ENCODE measurements at places on chromosomes 13 and 19. TPM values are rescaled to one million over a fixed set of nuclear protein-coding genes. Genes with fewer than 3 reads are reported as not detected.
A peak's percentile ranks its signal among the peaks of the same experiment; 100 is the strongest.

GRCh38 chr19:31066385-31066784 lies 282.9 kb downstream of the TSHZ3 start:
- DNase-seq, result no peak

DNA sequence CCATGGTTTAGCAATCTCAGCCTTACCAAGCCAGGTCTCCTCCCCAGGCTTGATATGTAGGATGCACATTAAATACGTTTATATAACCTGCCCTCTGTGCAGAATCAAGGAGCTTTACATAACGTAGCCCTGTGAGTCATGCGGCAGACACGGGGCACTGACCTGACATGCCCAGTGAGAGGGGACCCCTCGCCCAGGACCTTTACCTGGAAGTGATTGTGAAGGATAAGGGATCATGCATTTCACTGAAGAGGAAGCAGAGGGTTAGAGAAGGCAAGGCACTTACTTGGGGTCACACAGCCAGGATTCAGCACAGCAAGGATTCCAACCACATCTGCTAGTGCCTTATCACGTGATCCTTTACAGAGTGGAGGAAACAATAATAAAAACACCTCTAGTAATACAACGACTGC lies 18.9 kb upstream of the FOSB start:
- no peak for DNase-seq

DNA sequence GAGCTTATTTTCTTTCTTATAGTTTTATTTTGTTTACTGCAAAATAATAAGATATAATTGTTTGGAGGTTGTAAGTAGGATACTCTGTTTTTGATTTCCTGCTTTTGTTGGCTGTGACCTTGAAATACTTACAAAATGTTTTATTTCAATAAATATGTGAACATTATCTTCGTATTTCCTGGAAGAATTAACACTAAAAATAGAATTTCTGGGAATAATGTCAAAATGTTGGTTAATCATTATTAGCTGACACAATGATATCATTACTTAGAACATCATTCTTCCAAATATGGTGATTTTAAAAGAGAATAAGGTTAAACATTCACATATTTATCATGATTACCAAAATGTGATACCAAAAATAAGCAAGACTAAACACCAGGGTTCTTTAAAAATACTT lies 1148.6 kb upstream of the PRR20A start:
- no peak for DNase-seq

GRCh38 chr13:41122838-41123237 lies 9.8 kb downstream of the KBTBD6 start:
- DNase-seq, result no peak

DNA sequence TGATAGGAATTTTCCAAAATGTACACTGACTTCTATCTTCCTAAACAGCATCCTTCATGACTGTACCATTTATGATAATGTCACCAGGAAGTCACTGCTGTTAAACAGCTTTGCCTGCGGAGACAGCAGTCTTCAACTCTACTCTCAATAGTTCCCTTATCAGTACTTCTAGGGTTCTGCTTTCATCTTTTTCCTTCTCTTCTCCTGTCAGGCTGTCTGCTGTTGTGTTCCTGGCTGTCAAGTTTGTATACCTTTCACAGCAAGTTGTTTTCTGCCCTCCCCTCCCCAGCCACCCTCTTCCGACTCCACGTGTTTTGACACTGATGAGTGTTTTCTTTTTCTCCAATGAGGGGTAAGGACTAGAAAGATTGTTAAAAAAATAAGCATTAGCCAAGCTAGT lies 2.2 kb downstream of the UPF3A start:
- no peak for DNase-seq

- peak; percentile 7 for DNase-seq
These were observed 8.9 kb upstream of the OR1I1 start for GRCh38 chr19:15072930-15073647.

- DNase-seq, result no peak
These were observed 1.4 kb upstream of the NTF4 start for GRCh38 chr19:49065905-49066512.

- no peak for DNase-seq
These were observed 72.5 kb upstream of the MRI1 start for GRCh38 chr19:13691569-13692435.

GRCh38 chr13:76638181-76638580 lies 248.0 kb downstream of the KCTD12 start:
- DNase-seq, result no peak

DNA sequence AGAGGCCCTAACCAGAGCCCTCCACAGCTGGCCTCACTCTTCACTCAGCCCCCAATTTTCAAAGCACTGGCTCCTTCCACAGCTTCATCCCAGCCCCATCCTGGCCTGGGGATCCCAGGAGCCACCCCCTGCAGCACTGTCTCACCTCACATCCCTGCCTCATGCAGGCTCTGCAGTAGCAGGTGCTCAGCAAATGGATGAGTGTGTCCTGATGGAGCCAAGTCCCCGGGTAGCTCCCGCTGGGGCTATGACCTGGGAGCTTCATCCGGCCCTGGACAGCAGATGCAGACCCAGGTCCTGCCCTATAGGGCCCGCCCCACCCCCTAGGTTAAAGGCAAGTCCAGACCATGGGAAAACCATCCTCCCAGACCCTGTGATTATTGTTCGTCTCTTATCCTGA lies 143.2 kb upstream of the ZNF507 start:
- no peak for DNase-seq

- no peak for DNase-seq
These were observed 6.9 kb downstream of the SYDE1 start for GRCh38 chr19:15114153-15114540.

DNA sequence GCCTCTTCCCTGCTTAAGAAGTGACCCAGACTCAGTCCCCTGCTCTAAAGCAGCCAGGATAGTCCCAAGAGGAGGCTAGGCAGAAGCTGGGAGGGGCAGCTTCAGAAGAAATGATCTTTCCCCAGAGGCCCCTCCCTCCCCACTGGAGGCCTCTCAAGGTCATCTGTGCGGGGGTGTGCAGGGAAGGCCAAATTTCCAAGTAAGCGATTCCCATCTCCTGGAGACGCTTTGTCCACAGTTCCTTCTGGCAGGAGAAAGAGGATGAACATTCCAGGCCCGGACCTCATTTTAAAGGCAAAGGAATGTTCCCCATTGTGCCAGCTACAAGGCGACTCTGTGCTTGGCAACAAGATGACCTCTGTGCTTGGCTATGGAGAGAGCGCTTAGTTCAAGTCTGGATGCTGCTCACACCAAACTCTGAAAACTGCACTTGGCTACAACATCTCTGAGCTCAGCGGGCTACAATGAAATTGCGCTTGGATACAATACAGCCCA lies 23.5 kb downstream of the COL5A3 start:
- DNase-seq, result no peak

DNA sequence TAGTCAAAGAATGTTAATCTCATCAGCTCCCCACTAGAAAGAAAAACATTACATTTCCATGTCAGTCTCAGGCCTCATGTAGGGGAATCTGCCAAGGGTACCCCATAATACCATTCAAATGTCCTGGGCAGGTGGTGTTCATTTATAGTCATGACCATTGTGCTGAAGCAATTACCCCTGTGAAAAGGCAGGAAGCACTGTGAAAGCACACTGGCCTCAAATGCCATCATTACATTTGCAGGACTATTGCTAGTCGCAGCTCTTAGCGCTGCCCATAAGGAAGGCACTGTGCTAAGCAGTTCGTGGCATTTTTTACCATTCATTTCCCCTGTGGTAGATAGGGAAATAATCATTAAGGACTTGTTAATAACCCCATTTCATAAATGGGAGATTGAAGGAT lies 109.0 kb downstream of the LHFPL6 start:
- no peak for DNase-seq

DNA sequence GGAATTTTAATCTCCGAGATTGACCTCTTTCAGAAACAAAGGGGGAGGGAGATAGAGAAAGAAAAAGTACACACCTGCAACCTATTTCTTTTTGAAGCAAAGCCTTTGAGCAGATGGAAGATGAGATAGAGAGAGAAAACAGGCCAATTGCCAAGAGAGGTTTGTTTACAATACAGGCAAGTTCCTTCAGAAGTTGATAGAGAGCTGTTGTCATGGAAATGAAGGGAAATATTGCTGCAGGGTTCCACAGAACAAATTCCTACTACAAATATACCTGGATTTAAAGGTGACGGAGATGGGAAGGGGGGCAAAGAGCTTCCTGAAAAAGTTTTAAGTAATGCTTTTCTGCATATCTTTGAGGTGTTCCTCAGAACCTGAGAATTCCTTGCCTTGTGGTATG lies 388.4 kb downstream of the NDFIP2 start:
- no peak for DNase-seq

- DNase-seq, result no peak
These were observed 20.7 kb downstream of the AKT2 start for GRCh38 chr19:40264314-40265054.

DNA sequence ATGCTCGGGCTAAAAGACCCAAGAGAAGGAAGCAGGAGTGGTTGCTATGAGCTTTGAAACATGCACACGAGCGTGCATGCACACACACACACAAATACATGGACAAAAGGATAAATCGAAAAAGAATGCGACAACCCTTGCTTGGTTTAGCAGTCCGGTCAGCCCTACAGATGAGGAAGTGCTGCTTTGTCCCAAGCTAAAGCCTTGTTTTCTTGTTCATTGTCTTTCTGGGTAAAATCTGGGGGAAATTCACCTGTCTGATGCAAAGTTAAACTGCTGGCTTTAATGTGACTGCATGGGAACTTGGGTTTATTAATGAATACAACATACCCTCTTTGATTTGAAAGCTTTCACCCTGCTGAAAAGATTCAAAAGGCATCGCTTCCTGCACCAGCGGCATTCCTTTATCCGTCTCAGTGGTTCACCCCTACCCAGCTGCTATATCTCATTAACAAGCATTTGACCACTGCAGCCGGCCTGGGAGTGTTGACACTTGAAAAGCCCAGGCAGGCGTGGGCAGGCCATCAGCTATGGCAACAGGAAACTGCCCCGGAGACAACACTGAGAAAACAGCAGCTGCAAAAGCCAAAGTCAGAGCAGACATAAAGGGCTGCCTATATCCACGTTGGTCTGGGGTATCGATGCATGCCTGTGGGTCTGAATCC lies 301.7 kb downstream of the NDFIP2 start:
- DNase-seq, result peak; percentile 71

DNA sequence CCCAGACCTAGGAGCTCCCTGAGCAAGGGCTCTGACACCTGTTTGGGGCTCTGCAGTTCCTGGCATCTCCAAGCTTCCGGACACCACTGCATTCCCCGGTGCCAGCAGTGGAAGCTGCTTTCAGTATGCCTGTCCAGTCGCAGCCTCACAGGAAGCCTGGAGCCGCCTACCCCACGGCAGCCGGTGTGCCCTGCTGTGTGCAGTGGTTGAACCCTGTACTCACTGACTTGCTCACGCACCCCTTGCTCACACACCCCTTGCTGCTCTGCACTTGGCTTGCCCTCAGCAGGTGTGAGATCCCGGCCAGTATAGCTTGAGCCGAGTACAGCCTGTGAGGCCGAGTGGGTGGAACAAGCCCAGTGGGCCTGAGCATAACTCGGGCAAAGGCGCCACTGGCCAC lies 70.3 kb downstream of the PIBF1 start:
- no peak for DNase-seq

DNA sequence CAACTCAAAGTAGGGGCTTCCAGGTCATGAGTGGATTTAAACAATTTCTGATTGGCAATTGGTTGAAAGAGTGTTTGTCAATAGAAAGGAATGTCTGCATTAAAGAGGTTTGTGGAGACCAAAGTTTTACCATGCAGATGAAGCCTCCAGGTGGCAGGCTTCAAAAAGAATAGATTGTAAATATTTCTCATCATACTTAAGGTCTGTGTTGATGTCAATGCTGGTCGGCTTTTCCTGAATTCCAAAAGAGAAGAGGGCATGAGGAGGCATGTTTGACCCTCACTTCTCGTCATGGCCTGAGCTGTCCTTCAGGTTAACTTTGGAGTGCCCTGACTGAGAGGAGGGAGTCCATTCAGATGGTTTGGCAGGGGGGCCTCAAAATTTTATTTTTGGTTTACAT lies 125.4 kb upstream of the RFC3 start:
- no peak for DNase-seq

DNA sequence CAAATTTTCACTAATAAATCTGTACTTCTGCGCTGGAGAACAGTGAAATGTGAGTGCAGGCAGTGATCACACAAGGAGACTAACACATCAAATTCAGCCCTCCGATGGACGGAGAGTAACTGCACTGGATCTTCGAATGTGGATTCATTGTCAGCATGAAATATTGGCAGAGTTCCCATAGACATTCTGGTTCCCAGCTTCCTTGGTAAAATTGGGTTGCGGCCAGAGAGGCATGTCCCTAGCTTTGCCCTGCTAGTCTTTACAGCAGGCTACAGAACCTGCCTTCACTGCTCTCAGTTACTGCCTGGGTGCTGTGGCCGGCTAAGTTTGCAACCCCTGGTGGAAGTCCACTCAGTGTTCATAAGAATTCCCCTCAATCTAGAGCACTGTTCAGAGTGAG lies 32.3 kb upstream of the UQCRFS1 start:
- DNase-seq, result no peak

- DNase-seq, result no peak
These were observed 1005.6 kb upstream of the SLC10A2 start for GRCh38 chr13:104071806-104072205.

- no peak for DNase-seq
These were observed 16.3 kb downstream of the LCP1 start for GRCh38 chr13:46165485-46166223.

GRCh38 chr13:24341439-24341838 lies 32.1 kb downstream of the C1QTNF9 start:
- no peak for DNase-seq

Gene IGLON5
- 114 TPM for total RNA-seq

Gene ZNF556
- total RNA-seq, result not detected

Gene KCTD15
- total RNA-seq, result 81.1 TPM

Gene JAK3
- total RNA-seq, result 30.9 TPM

Gene NOVA2
- total RNA-seq, result 86.0 TPM

Gene CCL25
- total RNA-seq, result not detected

Gene VMAC
- total RNA-seq, result 8.9 TPM

Gene GPC6
- 16.1 TPM for total RNA-seq
